Amniotic stem cell (primary cell): ENCODE measurements at places on chromosomes 13 and 19.

- no peak for DNase-seq
These were observed 13.4 kb downstream of the TECR start for GRCh38 chr19:14542711-14543328.

DNA sequence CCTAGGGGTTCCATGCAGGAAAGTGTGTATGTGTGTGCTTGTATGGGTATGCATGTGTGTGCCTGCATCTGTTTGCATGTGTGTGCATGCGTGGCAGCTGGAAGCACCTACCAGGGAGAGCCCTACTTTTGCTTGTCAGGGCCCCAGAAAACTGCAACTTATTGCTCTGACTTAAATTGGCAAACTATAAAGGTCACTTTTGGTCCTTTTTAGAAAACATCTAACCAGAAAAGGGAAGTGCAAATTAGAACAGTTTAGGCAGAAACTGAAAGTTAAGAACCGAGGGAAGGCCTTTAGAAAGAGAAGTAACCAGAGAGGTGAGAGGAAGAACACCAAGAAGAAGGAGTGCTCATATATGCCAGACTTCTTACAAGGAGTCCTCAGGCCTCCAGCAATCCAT, 32.5 kb downstream of the DLEU7 start:
- no peak for DNase-seq

GRCh38 chr13:51793570-51794271, 10.2 kb downstream of the DHRS12 start:
- peak; percentile 67 for DNase-seq

DNA sequence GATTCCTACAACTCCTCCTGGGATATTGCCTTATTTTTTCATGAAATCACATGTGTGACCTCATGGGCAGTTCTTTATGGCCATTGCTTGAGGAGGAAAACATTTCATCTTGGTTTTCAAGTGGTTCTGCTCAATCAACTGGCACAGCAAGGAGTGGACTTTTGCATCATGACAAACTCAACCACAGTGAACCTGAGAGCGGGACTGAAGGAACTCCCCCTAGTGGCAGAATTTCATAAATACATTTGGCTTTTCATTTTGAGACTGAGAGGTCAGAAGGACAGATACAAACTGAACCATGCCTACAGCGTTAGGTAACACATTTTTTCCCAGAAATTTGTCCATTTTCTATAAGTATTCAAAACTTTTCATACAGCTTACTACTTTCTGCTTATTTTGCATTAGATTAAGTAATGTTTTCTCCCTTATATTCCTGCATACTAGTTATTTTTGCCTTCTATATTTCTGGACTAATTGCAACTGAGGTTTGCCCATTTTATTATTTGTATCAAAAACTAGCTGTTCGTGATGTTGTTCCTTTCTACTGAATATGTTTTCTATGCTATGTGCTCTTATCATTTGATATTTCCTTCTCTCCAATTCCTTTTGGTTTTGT, 13.4 kb upstream of the SIGLEC12 start:
- DNase-seq, result peak; percentile 1

DNA sequence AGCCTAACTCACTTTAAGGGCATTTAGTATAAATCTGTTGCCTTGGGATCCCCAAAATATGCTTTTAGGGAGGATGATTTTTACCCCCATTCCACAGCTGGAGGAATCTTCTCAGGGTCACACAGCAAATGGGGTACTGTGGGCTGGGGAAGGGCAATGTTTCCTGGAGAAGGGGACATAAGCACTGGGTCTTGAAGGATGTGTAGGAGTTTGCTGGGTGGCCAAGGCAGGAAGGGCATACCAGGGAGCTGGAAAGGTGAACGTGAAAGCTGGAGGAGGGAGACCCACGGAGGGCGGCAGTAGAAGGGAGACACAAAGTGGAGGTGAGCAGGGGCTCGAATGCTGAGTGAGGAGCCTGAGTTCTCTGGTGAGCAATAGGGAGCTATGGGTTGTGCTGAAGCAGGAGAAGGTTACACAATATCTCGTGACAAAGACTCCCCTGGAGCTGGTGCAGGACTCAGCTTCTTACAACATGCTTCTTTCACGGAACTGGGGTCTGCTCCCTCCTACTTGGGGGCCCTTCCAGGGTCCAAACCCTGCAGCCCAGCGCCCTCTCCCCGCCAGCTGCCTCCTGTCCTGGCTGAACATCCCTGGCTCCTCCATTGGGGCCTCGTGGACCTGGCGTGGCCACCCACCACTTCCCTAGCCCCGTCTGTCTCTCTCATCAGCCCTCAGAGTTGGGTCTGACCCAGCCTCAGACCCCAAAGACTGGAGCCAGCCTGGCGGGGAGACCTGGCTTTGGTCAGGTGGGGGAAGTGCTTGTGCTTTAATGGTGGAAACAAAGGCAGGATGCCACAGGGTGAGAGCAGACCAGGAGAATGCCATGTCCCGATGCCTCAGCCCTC, 11.1 kb downstream of the CILP2 start:
- no peak for DNase-seq

- DNase-seq, result no peak
These were observed 45.7 kb downstream of the CD320 start for GRCh38 chr19:8262431-8262830.

- no peak for DNase-seq
These were observed 334.8 kb upstream of the OBI1 start for GRCh38 chr13:78993792-78994191.

DNA sequence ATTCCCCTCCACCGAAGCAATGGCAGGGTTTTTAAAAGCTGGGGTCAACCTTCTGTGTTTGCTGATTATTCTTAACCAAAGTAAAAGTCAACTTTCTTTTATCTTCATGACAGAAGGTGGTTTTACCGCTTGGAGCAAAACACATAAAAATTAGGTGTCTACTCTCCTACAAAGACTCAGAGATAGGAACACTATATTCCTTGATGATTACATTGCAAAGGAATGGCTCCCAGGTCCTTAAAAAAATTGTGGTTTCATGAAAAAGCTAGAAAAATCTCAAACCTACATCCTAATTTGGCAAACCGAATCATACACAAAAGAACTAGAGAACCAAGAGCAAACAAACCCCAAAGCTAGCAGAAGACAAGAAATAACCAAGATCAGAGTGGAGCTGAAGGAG, 760.4 kb upstream of the PCDH20 start:
- no peak for DNase-seq

GRCh38 chr19:15324791-15325519, 7.4 kb downstream of the BRD4 start:
- no peak for DNase-seq

DNA sequence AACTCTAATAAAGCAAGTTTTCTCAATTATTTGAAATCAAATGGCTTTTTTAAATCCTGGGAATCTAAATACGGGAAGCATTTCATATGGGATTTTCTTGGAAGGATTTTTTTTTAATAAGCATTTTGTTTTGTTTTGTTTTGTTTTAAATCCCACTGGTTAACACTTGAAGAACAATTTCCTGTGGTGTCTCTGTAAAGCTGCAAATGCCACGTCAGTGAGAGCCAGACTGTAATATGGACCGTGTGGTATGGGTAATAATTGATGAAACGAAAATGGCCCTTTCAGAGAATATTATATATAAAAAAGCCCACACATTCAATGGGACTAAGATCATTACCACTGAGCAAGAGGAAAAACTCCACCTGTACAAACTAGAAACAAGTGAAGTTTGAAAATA, 33.9 kb upstream of the MIR17HG start:
- DNase-seq, result no peak

- peak; percentile 47 for DNase-seq
These were observed 599.7 kb upstream of the SLITRK1 start for GRCh38 chr13:84481958-84482357.

DNA sequence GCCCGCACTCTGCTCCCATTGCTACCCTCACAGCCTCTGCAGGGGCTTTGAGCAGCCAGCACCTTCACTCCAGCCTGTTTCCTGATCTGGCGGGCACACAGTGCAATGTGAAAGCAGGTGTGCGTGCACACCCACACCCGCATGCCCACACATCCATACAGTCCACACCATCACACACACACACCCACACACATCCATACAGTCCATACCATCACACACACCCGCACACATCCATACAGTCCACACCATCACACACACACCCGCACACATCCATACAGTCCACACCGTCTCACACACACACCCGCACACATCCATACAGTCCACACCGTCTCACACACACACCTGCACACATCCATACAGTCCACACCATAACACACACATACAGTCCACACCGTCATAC, 28.0 kb downstream of the PIAS4 start:
- DNase-seq, result no peak

- DNase-seq, result no peak
These were observed 122.3 kb downstream of the B3GLCT start for GRCh38 chr13:31322026-31322425.

DNA sequence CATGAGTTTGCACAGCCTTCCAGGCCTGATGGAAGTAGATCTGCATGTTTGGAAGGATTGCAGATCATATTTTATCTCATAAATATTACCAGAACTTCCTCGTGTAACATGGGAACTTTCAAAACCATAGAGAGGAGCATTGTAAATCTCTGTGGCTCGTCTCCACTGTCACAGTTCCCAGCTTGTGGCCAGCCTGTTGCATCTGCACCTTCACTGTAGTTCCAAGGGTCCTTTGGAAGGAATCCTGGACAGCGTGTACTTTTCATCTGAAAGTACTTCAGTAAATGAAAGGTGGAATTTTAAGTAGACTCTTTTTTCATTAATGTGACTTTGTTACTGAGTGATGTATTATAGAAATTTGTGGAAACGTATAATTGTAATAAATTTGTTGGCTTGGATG, 105.4 kb downstream of the ATP11A start:
- DNase-seq, result no peak

GRCh38 chr13:34757441-34757840, 184.6 kb upstream of the NBEA start:
- no peak for DNase-seq

GRCh38 chr19:54203151-54203611, 2.5 kb downstream of the RPS9 start:
- DNase-seq, result no peak

- no peak for DNase-seq
These were observed 14.3 kb upstream of the SHD start for GRCh38 chr19:4264812-4265211.

GRCh38 chr13:90696254-90696653, 651.2 kb upstream of the MIR17HG start:
- DNase-seq, result no peak

DNA sequence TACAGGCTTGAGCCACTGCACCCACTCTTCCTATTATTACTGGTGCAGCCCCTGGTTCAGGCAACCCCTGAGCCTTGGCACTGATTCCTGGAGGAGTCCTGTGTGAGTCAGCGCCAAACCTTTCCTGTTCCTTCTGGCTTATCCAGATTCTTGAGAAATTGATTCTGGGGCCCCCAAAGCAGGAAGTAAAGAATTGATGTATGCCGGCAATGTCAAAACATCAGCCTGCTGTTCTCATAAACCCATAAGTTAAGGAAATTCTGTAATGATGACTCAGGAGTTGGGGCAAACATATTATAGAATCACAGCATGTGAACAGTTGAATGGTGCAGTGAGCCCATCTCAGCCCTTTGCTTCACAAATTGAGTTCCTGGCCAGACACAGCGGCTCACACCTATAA, 1.4 kb upstream of the OR7G3 start:
- DNase-seq, result no peak

- DNase-seq, result no peak
These were observed 28.4 kb downstream of the RASA3 start for GRCh38 chr13:114103801-114104654.

DNA sequence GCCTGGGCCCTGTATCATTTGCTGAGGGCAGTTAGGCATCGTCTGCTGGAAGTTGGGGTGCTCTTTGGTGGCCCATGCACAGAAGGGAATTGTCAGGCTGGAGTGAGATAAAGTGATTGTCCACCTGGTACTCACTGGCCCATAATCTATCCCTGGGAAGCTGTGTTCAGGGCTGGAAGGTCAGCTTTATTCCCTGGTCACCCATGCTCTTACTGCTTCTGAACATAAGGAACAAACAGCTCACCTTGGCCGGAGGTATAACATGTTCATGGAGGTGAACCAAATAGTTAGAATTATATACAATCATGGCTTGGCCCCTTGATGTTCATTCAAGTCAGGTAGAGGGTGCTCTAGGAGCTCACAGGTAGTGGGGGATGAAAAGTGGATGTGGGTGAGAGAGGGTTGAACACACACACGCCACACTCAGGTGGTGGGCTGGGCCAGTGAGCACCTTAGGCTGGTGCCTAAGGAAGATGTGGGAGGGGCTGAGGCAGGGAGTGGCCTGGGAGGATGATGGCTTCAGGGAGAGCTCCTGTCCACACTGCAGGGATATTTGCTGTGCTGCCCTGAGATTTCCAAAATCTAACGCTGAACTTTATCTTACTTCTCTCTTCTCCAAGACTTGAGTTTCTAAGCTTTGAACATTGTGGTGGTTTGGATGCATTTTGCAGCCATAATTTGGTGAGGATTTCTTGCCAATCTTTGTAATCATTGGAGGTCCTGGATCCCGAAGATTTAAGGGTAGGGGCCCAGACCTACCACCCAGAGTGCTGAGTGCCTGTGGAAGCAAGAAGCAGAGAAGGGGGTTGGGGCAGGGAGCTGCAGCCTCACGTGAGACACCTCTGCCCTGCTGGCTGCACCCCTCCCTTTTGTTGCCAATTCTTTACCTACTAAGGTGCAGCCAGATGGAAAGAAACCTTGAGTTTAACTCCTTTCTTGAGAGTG, 420.6 kb downstream of the ZNF536 start:
- DNase-seq, result no peak

- DNase-seq, result no peak
These were observed 27.3 kb downstream of the TMEM255B start for GRCh38 chr13:113786262-113786841.

- DNase-seq, result no peak
These were observed at the start of gene CXCL17 for GRCh38 chr19:42442833-42443232. TSS of gene CXCL17 (minus strand) at chr19:42442946. CDS start at chr19:42442832, 114 bp downstream.

GRCh38 chr13:109938255-109938936, 152.0 kb upstream of the IRS2 start:
- peak; percentile 19 for DNase-seq

DNA sequence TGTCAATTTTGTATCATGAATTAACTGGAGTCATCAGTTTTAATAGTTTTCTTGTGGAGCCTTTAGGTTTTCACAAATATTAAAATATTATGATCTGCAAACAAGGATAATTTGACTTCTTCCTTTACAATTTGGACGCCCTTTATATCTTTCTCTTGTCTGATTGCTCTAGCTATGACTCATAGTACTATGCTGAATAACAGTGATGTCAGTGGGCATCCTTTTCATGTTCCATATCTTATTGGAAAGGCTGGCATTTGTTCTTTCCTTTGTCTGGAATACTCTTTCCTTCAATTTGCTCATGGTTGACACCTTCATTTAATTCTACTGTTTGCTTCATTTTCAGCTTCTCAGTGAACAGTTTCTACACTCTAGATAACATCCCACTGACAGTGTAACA, 1129.3 kb downstream of the SLITRK5 start:
- no peak for DNase-seq

GRCh38 chr13:40158218-40158617, 502.8 kb downstream of the COG6 start:
- no peak for DNase-seq

GRCh38 chr19:41965106-41965505, 6.0 kb upstream of the RABAC1 start:
- DNase-seq, result no peak

- no peak for DNase-seq
These were observed 234.2 kb downstream of the PCDH17 start for GRCh38 chr13:57865600-57866294.
